Right renal cortex interstitium (tissue), 3 donors: ENCODE measurements at places on chromosomes 12 and 14.

- no peak for DNase-seq
Observed at GRCh38 chr14:68359022-68359836, 433.6 kb downstream of the ZFP36L1 start.

DNA sequence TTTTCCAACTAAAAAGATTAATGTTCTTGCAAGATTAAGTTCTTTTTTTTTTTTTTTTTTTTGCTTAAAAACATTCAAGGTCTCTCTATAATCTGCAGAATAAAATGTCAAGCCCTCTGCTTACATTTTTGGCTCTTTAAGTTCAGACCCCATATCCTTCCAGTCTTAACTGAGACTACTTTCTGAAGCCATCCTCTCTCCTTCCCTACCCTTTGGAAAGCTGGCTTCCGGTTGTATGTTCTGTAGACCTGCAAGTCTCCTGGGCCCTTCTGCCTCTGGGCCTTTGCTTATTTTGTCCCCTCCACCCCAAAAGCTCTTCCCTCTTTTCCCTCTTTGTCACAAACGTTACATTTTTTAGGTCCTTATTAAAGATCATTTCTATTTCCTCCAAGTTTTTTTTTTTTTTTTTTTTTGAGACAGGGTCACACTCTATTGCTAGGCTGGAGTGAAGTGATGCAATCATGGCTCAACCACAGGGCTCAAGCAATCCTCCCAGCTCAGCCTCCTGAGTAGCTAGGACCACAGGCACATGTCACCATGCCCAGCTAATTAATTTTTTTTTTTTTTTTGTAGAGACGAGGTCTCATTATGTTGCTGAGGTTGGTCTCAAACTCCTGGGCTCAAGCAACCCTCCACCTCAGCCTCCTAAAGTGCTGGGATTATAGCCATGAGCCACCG lies 46.5 kb downstream of the PTPRB start:
- DNase-seq: no peak

DNA sequence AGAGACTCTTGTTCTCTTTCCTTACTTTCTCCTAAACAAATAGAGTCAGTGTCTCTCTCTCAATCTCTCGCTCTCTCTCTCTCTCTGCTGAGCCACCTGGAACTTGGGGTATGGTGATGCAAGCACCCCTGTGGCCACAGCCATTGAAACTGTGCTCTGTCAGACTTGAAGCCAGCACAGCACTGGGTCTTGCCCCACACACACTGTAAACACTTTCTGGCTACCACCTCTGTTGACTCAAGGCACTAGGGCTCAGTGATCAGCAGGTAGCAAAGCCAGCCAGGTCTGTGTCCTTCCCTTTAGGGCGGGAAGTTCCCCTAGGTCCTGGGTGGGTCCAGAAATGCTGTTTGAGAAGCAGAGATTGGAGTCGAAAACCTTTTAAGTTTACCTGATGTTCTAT lies 125.9 kb upstream of the GARIN6 start:
- DNase-seq: no peak

GRCh38 chr12:6222078-6222654 lies 22.0 kb downstream of the CD9 start:
- no peak for DNase-seq

GRCh38 chr14:76063327-76063726 lies 77.8 kb downstream of the IFT43 start:
- DNase-seq: no peak
